Neural progenitor cell (in vitro differentiated cells): ENCODE measurements at places on chromosomes 7 and 10.

DNA sequence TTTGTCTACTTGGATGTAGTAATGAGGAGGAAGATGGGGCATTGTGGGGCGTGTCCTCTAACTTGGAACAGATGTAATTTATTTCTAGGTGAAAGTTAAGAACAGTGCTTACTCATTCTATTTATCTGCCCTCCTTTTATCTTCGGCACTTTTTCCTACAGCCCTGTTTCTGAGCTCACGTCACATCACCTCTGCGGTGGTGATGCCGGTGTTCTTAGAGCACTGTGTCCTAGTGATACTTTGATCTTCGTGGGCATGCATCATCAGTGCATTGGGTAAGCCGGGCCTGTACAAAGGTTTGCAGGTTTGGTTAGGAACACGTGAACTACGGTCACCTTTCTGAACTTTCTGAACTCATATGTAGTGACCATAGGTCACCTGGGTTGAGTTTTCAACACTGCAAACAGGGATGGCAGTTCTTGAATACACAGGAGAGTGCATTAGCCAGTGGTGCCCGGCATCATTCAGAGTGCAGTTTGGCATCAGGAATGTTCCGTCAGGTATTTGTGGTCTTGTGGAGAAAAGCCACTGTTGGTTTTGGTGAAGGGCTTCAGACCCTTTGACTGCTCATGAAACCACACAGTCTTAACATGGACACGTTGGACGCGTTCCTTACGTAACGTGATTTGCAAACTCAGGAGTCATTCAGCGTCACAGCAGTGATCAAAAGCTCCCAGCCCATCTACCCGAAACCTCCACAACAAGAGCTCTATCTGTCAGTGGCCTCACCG is 5.6 kb downstream of the POR start:
- DNase-seq, result no peak

- DNase-seq, result no peak
Measured at GRCh38 chr10:398954-399353, 263.7 kb downstream of the ZMYND11 start.

GRCh38 chr10:600234-600633 is 89.2 kb downstream of the DIP2C start:
- DNase-seq, result no peak

DNA sequence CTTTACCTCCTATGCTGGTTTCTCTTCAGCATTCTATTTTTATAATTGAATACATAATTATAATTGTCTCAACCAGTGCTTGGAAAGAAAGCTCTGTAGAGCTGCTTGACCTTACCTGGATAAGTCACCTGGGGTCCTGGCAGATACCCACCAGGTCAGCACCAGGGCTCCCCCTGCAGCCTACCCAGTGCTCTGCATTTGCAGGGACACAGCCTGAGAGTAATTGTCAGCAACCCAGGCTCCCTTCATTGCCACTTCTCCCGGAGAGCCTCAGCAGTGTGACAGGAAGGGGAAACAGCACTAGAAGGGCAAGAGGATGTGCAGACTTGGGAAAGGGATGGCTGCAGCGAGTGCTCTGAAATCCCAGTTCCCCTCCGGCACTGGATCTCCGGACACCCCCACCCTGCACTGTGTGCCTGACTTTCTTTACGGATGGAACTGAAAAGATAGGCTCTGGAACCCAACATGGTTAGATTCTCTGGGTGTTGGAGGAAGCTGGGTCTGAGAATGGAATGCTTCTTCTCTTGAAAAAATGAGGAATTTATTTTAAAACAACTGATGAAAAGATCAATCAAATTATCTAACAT is 11.4 kb upstream of the PAX4 start:
- peak; percentile 65 for DNase-seq

DNA sequence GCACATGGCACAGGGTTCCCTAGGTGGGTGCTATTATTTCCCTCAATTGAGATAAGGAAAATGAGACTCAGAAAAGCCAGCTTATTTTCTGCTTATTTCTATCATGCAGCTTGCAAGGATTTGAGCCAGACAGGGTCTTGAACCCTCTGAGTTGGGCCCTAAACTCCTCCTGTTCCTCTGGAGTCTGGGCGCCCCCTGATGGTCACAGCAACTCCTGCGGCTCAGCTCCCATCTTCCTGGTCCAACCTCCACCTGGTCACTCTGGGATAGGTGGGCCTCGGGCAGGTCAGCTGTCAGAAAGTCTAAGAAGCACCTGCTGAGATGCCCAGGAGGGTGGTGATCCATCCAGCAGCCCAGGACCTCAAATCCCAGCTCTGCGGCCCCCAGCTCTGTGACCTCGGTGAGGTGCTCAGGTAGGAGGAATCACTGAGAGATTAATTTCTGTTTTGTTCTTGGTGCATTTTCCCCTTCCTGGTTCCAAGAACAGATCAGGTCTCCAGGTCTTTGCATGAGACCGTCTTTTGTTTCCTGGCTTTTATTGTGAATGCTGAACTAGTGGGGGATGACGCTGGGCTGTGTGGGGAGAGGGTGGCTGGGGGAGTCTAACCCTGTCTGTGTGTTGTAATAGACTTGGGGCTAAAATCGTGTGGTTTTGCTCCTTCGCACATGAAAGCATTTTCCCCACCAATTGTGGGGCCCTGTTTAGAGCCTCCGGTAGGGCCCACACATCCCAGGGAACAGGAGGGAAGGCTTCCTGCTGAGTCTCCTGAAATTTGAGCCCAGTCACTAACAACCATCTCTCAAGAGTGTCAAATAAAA is 32.8 kb downstream of the TMEM130 start:
- peak; percentile 83 for DNase-seq

DNA sequence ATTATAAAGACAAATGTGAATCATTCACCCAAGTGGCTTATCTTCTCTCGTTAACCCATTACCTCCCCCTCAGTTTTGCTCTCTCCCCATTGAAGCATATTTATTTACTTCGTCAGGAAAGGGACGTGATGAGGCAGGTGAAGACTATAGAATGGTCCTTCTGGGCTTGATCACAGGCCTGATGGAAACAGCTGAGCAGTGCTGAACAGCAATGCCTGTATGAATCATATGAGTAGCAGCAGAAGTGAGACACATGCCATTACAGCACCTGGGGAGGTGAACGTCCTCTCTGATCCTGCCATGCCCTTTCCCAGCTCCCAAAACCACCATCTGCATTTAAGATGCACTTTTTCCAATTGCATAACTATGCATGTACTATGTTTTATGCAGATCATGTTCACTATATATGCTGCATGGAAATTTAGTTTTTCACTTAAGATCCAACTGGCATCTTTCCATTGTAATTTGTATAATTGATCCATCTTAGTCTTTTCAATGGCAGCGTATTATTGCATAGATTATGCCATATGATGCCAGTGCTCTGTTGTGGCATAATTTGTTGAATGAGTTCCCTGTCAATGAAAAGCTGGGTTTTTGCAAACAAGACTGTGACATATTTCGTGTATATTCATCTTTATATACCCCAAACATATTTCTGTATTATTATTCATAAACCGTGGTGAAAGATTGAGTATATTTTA is 105.3 kb downstream of the CXCL12 start:
- DNase-seq, result no peak

GRCh38 chr10:92530421-92530820 is 43.5 kb downstream of the IDE start:
- no peak for DNase-seq

GRCh38 chr7:155441856-155442255 is 16.1 kb upstream of the EN2 start:
- DNase-seq, result no peak

- no peak for DNase-seq
Measured at GRCh38 chr7:25774675-25775074, 377.3 kb upstream of the NFE2L3 start.

GRCh38 chr7:120412139-120413050 is 139.4 kb downstream of the KCND2 start:
- no peak for DNase-seq

- peak; percentile 39 for DNase-seq
Measured at GRCh38 chr10:14971867-14972448, 12.8 kb downstream of the MEIG1 start.

- no peak for DNase-seq
Measured at GRCh38 chr7:149664176-149664575, 109.2 kb downstream of the ZNF467 start.

GRCh38 chr7:16993543-16993942 is 111.8 kb upstream of the AGR3 start:
- no peak for DNase-seq

- DNase-seq, result no peak
Measured at GRCh38 chr7:84913731-84914130, 273.1 kb downstream of the SEMA3D start.

GRCh38 chr7:100185726-100186125 is 8.0 kb downstream of the STAG3 start:
- no peak for DNase-seq

DNA sequence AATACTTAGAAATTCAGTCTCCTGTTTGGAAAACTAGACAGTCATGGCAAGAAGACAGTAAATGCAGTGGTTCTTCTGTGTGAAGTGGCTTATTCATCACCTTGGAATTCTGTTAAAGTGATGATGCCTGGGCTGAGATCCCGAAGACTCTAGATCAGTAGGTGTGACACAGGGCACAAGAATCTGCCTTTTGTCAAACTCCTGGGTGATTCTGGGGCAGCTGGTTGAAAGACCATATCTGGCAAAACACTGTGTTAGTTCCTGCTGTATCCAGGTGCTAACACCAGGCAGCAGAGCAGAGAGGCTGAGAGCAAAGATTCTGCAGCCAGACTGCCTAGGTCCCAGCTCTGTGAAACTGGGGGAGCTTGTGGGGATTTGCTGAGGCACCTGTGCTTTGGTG is 26.5 kb downstream of the MRC1 start:
- peak; percentile 2 for DNase-seq

GRCh38 chr10:53786236-53786900 is 1013.8 kb upstream of the MBL2 start:
- peak; percentile 45 for DNase-seq

- no peak for DNase-seq
Measured at GRCh38 chr10:15325243-15325943, 45.7 kb downstream of the FAM171A1 start.

- no peak for DNase-seq
Measured at GRCh38 chr10:26468291-26468690, 30.1 kb downstream of the APBB1IP start.

GRCh38 chr10:32059472-32059871 is 3.2 kb upstream of the KIF5B start:
- DNase-seq, result no peak

DNA sequence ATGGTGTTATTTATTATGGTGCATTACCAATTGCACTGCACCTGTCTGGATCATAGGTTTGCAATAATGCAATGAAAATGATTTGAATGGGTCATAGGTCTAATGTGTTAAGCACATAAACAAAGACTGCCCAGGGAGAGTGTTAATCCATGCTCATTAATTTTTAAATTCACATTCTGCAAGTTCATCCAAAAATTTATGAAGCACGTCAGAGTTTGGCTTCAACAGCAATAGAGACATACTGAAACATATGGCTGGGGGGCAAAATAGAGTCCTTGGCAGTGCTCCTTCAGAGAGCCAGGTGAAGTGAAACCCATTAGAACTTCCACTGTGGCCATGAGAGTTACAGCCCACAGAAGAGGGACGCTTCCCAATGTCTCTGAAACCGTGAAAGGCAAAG is 441.1 kb downstream of the POM121L12 start:
- DNase-seq, result no peak
